NCI-H774 (cell line): ENCODE measurements at places on chromosomes 13 and 19.

GRCh38 chr19:47651691-47652090 lies 42.8 kb downstream of the BICRA start:
- no peak for DNase-seq

DNA sequence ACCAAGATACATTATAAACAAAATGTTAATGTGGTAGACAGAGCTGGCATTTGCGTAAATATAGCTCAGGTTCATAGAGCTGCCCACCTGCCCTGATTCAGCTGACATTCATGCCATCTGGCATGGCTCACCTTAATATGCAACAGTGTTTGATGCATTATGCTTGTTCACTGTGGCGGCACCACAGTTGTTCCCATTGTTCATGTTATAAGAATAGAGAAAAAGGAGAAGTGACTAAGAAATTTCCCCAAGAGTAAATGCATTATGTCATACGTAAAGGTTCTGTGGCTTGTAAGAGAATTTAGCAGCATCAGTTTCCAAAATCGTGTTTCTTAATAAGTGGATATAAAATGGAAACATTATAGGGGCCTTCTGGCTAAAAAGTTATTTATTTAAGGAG lies 4.5 kb downstream of the CCNA1 start:
- no peak for DNase-seq

- DNase-seq: no peak
Measured at GRCh38 chr13:43961909-43962308, 82.2 kb downstream of the LACC1 start.

GRCh38 chr19:41219924-41220567 lies 1.0 kb downstream of the AXL start:
- DNase-seq: no peak

DNA sequence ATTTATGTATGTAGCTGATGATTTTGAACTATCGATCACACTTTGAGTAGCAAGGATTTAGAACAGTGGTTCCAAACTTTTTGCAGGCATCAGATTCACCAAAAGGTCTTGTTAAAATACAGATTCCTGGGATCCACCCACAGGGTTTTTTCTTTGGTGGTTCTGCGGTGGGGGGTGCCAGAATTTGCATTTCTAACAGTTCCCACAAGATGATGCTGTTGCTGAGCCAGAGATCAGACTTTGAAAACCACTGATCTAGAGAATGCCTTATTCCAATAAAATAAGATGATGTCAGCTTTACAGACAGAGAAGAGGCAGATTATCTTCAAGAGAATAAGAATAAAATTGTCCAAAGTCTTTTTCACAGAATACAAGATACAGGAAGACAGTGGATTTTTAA lies 80.9 kb upstream of the SHISA2 start:
- DNase-seq: no peak

- peak; percentile 10 for DNase-seq
Measured at GRCh38 chr13:92823059-92823458, 403.5 kb upstream of the GPC6 start.

- DNase-seq: no peak
Measured at GRCh38 chr13:110893571-110893970, 21.3 kb downstream of the ANKRD10 start.

- no peak for DNase-seq
Measured at GRCh38 chr19:18650468-18651041, 13.7 kb downstream of the KLHL26 start.

DNA sequence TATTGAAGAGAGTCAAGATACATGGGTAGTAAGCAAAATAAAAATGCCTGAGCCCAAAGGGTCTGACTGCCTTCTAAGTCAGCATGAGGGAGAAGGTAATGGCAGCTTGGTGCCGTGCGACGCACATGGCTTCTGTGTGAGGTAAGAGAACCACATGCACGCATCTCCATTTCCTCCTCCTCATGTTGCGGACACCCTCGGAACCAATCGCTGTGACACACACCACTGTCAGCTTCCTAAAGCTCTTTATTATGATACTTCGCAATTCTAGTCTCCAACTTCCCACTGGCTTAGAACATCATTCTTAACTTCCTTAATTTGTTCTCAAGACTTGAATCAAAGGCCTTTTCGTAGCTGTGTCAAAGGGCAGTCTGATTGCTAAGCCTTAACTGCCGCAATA lies 170.1 kb downstream of the OXGR1 start:
- DNase-seq: no peak

GRCh38 chr13:93140912-93141311 lies 85.7 kb upstream of the GPC6 start:
- no peak for DNase-seq

- peak; percentile 77 for DNase-seq
Measured at GRCh38 chr13:101915331-101915730, 462.9 kb downstream of the ITGBL1 start.

GRCh38 chr19:18895038-18895823 lies 727 bp downstream of the CERS1 start:
- no peak for DNase-seq

DNA sequence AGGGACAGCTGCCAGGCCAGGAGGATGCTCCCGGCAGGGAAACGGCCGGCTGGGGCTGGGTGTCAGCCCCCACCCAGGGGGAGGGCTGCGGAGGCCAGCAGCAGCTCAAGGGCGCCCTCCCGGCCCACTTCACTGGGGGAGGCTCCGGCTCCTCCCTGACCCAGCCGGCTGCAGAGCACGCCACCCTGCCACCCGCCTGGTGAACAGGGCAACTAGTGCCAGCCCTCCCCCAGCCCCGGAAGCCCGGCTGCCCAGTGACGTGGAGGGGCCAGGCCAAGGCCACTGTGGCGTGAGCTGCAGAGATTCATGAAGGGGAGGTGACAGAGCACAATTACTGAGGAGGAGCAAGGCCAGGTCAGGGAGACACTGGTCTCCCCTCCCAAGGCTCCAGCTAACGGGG lies 14.7 kb downstream of the REXO1 start:
- no peak for DNase-seq

- DNase-seq: no peak
Measured at GRCh38 chr19:31258211-31259052, 90.8 kb downstream of the TSHZ3 start.

- no peak for DNase-seq
Measured at GRCh38 chr19:42253245-42254088, 1.5 kb downstream of the ERF start.

GRCh38 chr13:113291129-113291528 lies 5.9 kb upstream of the LAMP1 start:
- DNase-seq: no peak

DNA sequence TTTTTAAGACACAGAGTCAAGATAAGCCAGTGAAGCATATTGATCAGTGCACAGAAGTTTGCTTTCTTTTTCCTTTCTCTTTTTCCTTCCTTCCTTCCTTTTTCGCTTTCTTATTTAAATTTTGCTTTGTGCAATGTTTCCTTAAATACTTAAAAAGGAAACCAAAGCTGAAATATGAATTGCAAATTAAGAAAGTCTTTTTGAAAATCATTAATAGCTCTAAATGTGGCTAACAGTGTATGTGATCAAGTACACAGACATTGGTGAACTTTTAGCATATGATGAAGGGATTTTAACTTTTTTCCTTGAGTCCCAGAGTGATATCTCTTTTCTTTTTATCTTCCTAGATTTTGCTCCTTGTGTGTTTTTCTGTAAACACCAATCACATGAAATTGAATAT lies 1356.9 kb upstream of the PRR20A start:
- no peak for DNase-seq

DNA sequence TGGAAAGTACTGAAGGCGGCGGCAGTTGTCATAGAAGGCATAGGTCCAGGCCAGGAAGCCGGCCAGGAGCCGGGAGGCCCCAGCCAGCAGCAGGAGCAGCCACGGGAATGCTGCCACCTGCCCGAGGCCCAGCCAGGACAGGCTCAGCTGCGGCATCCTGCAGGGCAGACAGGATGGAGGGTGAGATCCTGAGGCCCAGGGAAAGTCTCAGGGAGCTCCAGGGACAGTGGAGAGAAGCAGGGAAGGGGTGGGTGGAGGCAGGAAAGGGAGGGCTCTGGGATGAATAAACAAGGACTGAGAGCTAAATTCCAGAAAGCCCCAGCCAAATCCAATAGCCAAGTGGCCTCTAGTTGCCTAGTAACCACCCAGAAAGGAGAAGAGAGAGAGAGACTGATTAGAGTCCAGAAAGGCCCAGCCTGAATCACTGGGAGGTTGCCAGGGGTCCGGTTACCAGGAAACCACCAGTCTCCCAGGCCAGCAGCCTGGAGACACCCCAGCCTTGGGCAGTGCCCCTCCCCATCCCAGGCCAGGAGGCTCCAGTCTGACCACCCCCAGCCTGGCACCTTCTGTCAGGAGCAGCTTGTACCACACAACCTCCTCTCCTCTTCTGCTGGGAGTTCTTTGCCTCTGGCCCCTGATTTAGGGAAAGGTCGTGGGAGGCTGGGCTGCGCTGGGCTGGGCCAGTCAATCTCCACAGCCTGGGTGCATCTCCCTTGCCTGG lies 7.5 kb upstream of the OR10H5 start:
- DNase-seq: no peak

- no peak for DNase-seq
Measured at GRCh38 chr13:109976206-109976997, 190.0 kb upstream of the IRS2 start.

- no peak for DNase-seq
Measured at GRCh38 chr19:16261584-16262368, 62.9 kb upstream of the KLF2 start.

DNA sequence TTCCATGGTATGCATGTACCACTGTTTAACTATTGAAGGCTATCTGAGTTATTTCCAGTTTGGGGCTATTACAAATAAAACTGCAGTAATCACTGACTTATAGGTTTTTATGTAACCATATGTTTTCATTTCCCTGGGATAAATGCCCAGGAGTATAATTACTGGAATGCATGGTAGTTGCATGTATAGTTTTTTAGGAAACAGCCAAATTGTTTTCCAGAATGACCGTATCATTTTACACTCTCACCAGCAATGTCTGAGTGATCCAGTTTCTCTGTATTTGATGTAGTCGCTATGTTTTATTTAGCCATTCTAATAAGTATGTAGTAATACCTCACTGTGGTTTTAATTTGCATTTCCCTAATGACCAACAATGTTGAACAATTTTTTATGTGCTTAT lies 42.0 kb downstream of the CYSLTR2 start:
- no peak for DNase-seq

- no peak for DNase-seq
Measured at GRCh38 chr13:43852923-43853404, 26.6 kb downstream of the CCDC122 start.

DNA sequence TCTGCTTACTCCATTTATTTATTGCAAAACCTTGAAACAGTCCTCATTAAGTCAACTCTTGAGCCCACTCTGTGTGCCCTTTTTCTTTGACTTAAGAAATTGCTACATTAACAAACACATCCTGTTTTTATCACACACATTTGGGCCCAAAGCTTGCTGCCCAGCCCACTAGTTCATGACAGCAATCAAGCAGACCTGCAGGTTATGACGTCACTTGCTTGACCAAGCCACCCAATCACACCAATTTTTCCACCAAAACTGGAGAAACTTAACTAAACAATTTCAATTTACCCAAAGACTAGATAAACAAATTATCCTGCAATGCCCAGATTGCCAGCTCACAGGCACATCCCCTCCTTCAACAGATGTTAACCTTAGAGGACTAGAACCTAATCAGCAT lies 120.7 kb downstream of the ZNF429 start:
- no peak for DNase-seq

GRCh38 chr19:45251452-45252354 lies 632 bp downstream of the MARK4 start:
- DNase-seq: no peak

DNA sequence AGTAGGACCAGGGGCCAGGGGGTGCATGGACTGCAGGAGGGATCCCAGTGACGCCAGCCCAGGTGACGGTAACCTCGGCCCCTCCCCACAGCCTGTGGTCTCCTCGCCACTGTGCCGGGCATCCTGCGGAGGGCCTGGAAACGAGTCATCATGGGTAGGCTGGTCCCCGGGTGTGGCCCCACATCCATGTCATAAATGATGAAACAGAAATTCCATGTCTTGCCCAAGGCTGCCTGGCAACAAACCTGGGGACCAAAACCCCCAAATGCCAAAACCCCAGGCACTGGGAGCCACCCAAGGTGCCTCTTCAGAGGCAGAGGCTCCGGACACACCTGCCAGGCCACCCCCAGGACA lies 20.9 kb downstream of the MAP2K2 start:
- no peak for DNase-seq

DNA sequence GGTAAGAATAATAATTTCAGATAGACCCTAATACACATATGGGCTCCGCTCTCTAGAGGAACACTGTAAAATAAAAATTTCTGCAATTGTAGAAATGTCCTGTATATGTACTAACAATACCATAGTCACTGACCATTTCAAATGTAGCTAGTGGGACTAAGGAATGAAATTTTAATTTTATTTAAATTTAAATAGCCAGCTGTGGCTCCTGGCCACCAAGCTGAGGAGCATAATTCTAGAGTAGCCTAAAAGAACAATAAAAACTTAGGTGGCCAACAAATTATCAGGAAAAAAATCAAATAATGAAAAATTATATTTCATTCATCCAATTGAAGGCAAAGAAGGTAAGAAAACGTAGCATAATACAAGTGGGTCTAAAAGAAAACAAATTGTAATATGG lies 240.9 kb upstream of the MIR17HG start:
- DNase-seq: no peak

GRCh38 chr19:17966550-17967256 lies at the start of gene KCNN1:
Gene KCNN1 (plus strand): TSS chr19:17967107. CDS start chr19:17973889, 6,782 bp downstream.
- no peak for DNase-seq

- no peak for DNase-seq
Measured at GRCh38 chr13:102280366-102280765, 121.5 kb downstream of the FGF14 start.

DNA sequence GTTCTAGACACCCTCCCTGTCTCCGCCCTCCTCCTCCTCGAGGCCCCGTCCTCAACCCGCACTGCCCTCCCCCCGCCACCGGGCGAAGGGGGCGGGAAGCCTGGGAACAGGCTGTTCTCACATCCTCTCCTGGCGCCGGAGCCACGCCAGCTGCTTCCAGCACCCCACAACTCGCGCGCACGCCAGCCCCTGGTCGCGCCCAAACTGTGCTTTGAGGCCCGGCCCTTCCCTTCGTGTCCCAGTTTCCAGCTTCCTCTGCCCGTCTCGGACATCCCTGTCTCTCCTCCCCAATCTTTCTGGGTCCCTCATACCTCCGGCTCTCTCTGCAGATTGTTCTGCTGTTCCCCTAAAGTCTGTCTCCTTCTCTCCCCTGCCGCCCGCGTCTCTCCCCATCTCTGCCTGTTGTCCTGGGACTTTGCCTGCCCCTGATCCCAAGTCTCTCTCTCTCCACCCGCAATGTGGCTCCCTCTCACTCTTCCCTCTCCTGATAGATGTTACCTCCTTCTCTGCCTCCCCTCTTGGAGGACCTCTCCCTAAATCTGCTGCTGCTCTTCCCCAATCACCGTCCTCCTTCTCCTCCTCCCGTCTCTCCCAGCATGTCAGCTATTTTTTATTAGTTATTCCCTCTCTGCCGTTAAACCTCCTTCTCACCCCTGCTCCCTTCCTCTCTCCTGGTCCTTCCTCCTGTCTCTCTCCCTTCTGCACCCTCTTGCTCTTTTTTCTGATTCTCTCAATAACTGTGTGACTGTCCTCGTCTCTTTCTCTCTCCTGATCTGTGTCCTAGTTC lies 14.2 kb downstream of the DPF1 start:
- DNase-seq: no peak

GRCh38 chr13:27455331-27455855 lies 5.0 kb upstream of the MTIF3 start:
- no peak for DNase-seq
